ENCODE measurements at places on chromosomes 3 and 15. TPM values are rescaled to one million over a fixed set of nuclear protein-coding genes. Genes with fewer than 3 reads are reported as not detected.

WDR53 gene
- total RNA-seq, result 7.7 TPM

DNA sequence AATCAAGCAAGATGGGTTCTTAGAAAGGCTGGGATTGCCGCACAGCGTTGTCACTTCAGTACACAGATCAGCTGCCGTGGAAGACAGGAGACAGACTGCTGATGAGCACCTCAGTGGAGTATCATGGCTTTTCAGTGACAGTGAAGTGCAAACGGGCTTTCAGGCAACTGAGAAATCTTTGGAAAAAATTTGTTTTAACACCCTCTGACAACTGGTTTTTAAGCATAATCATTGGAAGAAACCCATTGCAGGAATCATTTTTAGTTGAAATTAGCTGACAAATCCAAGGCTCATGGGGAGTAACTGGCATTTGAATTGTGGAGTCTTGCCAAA, 418.8 kb downstream of the OTOL1 start:
- no peak for DNase-seq

GRCh38 chr3:120364821-120365220, 15.7 kb upstream of the LRRC58 start:
- no peak for DNase-seq

DNA sequence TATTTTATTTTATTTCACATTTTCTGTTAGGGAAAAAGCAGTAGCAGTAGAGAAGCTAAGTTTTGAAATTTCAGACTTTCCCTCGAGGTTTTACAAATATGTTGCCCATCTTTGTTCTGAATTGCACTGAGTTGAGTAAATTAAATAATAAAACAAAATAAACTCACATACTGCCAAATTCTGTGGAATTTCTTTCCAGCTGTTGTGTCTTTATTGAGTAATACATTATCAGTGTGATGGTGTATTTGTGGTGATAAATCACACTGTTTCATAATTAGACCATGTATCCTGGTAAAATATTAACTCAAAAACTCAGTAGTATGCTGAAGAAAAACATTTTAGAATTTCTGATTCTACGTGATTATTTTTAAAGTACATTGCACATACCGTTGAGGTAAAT, 592.1 kb downstream of the SI start:
- no peak for DNase-seq

- DNase-seq, result no peak
Observed at GRCh38 chr3:197458906-197459470, 96.8 kb downstream of the BDH1 start.

DNA sequence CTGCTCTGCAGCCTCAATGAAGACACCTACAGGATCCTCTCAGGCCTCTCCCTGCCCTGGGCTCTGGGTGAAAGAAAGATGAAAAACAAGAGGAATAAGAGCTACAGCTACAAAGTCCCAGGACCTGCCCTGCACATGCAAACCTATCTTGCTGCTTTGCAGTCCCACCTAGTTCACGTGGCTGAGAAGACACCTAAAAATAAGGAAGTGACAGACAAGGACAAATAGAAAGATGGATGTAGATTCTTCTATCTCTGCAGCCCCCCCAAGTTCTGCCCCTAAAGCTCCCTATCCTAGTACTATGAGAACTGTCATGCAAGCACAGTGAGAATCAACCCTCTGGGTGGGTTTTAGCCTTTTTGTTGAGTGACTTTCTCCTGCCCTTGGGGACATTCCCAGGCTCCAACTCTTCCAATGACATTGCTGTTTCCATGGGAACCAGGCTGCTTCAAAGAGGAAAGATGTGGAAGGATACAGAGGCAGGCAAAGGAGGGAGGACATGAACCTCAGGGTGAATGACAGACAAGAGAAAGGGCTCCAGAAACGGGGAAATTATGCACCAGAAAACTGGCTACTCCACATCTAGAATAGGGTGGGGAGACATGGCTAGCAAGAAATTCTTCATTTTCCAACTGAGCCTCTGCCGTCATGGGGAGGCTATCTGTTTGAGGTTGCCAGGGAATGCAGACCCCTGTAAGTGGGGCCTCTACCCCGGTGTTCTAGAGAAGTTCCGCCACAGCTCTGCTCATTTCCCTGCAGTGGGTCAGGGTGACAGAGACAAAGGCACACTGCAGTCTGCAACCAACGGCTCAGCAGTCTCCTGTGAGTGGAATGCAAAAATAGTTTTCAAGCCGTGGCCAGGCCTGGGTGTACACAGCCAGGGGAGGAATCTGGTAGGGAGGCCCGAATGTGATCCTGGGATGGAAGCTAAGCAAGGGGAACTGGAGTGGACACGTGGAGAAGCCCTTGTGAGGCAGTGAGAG, 5.2 kb downstream of the CSPG5 start:
- no peak for DNase-seq

SEMA5B gene
- not detected for total RNA-seq

GRCh38 chr3:11290743-11291680, 18.8 kb downstream of the ATG7 start:
- DNase-seq, result no peak

- DNase-seq, result no peak
Observed at GRCh38 chr3:30124435-30125370, 481.7 kb upstream of the TGFBR2 start.

THPO gene
- 2.8 TPM for total RNA-seq

GRCh38 chr3:191328383-191328961, 722 bp upstream of the CCDC50 start:
- no peak for DNase-seq

GRCh38 chr3:170640737-170641171, 54.9 kb upstream of the SLC7A14 start:
- no peak for DNase-seq

DNA sequence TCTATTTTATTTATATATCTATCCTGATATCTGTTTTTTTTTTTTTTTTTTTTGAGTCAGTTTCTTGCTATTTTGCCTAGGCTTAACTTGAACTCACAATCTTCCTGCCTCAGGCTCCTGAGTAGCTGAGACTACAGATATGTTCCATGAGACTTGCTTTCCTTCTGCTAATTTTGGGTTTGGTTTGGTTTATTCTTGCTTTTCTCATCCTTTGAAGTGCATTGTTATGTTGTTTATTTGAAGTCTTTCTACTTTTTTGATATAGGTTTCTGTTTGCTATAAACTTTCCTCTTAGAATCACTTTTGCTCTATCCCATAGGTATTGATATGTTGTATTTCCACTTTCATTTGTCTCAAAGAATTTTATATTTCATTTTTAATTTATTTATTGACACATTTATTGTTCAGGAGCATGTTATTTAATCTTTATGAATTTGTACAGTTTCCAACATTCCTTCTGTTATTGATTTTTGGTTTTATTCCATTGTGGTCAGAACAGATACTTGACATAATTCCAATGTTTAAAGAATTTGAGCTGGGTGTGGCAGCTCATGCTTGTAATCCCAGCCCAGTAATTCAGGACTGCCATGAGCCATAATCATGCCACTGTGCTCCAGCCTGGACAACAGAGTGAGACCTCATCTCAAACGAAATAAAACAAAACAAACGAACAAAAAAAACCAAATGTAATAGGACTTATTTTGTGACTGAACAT, 62.3 kb upstream of the PLSCR4 start:
- DNase-seq, result no peak

MRPL3 gene
- total RNA-seq, result 172 TPM
